ENCODE measurements at places on chromosomes 5 and 9.

DNA sequence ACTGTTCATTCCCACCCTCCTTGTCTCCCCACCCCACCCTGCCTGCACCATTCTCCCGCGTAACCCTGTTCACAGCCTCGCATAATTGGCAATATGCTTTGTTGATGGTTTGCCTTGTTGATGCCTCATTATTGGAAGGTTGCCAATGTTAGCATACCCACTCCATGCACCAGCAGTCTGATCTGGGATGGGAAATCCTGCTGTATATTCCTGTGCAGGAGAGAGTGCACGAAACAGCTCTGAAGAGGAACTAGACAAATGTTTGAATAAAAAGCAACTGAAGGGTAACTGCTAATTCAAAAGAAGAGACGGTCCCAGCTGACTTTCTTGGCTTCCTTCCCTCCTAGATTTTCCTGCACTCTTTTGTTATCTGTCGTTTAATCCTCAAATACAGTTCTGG is 271.7 kb upstream of the TLE4 start:
- DNase-seq = no peak

DNA sequence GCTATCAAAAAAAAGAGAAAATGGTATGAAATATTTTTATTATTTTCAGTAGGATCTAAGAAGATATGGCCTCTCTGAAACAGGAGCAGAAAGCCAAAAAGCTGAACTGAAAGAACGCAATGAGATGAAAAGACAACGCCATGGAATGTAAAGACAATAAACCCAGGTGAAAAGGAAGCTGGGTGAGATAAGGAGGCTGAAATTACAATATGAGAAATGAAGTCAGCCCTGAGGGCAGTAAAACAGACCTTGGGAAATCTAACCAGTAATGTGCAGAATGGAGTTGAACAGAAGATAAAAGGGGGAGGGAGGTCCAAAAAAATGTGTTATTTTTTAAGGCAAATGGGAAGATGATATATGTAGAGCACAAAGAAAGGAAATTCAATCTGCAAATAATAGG is 265.3 kb downstream of the ENC1 start:
- no peak for DNase-seq

- DNase-seq = no peak
Measured at GRCh38 chr5:149011084-149011483, 51.8 kb downstream of the SH3TC2 start.

DNA sequence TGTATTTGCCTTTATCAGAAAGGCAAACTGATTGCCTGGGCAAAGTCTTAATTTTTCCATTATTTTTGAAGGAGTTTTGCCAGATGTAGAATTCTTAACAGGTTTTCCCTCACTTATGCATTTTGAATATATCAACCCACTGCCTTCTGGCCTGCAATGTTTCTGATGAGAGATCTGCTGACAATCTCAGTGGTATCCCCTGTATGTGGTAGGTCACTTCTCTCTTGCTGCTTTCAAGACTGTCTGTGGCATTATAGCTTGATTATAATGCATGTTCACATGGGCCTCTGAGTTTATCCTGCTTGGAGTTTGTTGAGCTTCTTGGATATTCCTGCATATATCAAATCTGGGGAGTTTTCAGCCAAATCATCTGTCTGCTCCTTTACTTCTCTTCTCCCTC is 82.2 kb downstream of the HABP4 start:
- no peak for DNase-seq

DNA sequence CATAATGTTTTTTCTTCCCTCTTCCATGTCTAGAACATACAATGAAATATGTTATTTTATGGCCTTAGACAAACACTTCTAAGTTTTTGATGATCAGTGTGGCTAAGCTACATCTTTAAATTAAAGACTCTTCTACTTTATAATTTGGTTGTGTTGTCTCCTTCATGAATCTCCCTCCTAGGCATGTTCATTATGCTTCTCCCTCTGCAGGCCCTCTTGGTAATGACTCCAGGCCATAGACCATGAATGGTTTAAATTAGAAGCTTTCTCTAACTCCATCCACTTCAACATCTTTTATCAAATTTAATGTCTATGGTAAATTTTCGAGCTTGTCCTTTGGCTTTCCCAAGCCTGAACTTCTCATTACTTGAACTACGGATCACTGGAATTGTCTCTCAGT is 342.7 kb upstream of the ADAMTS16 start:
- DNase-seq = no peak

GRCh38 chr5:103645816-103646215 is 83.2 kb upstream of the NUDT12 start:
- no peak for DNase-seq

GRCh38 chr5:161547738-161548486 is 1.4 kb upstream of the GABRB2 start:
- no peak for DNase-seq
